ENCODE measurements at places on chromosomes 3 and 15.

DNA sequence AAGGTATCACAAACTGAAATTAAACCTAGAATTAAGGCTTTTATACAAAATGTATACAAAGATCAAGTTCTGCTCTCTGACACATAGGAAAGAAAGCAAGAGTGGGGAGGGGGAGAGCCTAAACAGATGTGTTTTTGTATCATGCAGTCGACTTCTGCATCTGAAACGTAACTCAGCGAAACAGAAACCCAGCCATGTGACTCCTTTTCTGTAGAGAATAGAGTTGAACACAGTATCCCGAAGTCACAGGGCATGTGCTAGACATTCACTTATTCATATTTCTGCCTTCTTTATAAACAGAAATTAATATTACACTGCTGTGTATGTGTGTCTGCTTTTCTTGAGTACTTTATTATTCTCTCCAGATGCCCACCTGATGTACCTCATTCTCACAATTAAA, 121.0 kb downstream of the PDZRN3 start:
- peak; percentile 30 for DNase-seq

DNA sequence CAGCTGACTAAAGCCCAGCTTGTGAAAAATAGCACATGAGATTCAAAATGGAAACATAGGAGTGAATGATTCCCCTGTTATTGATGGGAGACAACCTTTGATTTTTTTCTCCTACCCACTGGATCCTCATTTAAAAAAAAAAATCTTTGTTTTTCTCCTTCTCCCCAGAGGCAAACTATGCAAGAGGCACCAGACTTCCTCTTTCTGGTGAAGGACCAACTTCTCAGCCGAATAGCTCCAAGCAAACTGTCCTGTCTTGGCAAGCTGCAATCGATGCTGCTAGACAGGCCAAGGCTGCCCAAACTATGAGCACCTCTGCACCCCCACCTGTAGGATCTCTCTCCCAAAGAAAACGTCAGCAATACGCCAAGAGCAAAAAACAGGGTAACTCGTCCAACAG, 2.6 kb downstream of the CACNA1D start:
- no peak for DNase-seq

DNA sequence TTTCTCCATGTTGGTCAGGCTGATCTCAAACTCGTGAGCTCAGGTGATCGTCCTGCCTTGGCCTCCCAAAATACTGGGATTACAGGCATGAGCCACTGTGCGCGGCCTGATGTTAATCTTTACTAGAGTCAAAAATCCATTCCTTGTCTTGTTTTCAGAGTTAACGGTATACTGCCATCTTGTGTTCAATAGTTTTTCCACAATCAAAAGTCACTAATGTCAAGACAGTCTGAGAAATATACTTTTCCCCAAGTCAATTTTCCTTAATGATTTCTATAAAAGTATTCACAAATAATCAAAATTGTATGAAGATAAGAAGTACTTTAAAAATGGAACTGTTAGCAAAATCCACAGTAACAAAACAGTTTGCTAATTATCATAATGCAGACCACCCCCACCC, 8.5 kb downstream of the CRBN start:
- DNase-seq, result peak; percentile 43

- DNase-seq, result no peak
These were observed 59.6 kb upstream of the MRPS22 start for GRCh38 chr3:139284221-139284620.

- no peak for DNase-seq
These were observed 405.5 kb upstream of the TPM1 start for GRCh38 chr15:62636823-62637573.

- no peak for DNase-seq
These were observed 10.7 kb upstream of the RFTN1 start for GRCh38 chr3:16524196-16524595.

- no peak for DNase-seq
These were observed 7.8 kb downstream of the ANPEP start for GRCh38 chr15:89806559-89807550.

Measured in pons (tissue), 1 donor.